ENCODE measurements at places on chromosomes 7 and 10.

DNA sequence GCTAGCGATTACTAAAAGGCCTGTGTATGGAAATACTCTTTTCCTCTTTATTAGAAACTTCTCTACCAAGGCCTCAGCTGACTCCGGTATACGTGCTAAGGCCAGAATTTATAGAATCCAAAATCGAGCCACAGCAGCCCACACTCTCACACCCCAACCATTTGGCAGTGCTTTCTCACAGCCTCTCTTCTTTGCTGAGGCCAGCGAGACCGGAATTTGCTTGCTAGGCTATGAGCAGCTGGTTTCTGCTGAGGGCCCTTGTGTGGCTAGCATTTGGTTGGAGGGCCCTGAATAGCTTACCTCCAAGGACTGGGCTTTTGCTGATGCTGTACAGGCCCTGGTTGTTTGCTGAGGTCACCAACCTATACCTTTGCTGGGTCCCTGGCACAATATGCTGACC lies 46.1 kb downstream of the ITGB8 start:
- DNase-seq, result no peak

DNA sequence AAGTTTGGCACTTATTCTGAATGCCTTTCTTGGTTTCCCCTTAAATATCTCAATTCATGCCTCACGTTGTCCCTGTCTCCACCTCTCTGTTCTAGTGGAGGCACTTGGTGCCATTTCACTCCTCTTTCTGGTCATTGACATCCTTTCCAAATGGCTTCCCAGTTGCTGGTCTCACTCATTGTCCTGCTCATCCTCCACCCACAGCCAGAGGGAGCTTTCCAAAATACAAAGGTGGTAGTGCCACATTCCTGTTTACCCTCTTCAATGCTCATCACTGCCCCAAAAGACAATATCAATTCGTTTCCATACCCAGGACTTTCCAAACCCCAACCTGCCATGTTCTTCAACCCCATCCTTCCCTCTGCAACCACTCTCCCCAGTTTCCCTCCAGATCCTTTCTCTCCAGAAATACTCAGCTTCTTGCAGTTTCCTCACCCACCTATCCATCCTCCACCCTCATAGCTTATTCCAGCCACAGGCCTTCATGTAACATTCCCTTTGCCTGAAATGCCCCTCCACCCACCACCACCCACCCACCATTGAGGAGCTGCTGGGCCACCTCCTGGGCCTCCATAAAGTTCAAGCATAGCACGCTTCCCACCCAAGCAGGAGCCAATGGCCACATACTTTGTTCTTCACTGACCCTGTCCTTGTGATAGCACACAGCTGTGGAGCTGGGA lies 63.1 kb upstream of the ADRB1 start:
- DNase-seq, result no peak

DNA sequence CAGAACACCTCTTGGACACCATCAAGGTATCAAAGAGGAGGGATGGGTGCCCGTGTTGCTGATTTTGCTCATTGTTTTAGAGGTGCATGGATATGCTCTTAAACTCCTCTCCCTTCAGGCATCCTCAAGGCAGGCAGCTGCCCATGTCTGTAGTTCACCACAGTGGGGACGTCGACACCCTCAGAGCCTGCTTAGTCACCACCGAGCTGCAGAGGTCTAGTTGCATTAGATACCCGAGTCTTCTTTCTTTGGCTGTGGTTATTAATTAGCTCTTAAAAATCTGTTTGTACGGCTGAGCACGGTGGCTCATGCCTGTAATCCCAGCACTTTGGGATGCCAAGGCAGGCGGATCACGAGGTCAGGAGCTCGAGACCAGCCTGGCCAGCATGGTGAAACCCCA lies 24.7 kb upstream of the TSPAN13 start:
- DNase-seq, result no peak

DNA sequence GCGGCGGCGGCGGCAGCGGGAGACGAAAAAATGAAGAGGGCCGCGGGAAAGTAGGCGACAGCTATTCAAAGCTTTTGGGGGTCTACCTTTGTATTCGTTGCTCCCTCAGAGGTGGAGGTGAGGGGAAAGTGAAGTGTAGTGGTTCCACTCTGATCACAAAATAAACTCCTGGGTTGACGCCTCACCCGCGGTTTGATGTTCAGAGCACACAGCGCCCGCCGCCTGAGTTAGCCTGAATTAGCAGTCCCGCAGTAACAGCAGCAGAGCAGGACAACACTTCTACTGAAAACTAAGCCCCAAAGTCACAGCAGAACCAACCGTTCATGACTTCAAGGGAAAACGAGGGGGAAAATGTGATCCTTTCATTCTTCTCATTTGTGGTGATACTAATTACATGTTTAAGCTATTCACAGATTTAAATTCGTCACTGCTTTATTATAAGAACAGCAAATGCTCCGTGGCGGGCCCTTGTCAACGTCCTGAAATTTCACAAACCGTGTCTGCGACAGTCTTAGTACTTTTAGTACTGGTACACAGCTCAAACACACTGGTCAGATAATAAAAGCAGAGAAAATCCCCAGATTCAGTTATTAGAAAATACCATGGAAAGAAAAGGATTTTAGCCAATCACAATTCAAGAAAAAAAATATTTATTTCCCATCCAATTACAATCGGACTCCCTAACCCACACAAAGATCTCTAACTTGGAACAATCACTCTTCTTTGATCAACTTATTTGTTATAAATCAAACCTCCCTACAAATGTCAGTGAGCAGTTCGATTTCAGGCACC lies 563 bp upstream of the JMJD1C start:
- DNase-seq, result no peak
